Ascending aorta (tissue), 2 donors: ENCODE measurements at places on chromosomes 2 and 18. TPM values are rescaled to one million over a fixed set of nuclear protein-coding genes. Genes with fewer than 3 reads are reported as not detected.

NT5C1B gene
- not detected for total RNA-seq

DNA sequence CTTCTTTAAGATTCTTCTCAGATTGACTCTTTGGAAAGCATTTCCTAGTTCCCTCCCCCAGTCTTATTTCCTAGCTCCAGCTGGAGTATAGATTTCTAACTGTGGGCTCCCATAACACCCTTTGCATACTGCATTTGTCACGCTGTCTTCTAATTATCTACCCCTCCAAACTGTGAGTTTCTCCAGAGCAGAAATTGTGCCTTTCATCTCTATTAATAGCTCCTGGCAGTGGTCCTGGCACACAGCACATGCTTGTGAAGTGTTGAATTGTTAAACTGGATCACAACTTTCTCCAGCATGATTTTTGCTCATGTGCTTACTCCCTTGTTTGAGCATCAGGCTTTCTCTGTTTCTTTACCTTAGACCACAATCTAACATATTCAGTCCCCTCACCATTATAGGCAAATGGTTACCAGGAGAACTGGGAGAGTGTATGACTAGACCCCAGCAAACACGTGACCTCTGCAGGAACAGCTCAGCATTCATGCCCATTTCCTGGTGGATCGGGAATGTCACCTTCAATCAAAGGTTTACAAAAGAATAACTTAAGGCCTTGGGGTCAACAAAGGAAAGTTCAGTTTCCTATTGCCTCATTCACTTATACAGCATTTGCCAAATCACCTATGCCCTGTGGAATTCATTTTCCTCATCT lies 175.7 kb upstream of the TANK start:
- no peak overlapping the region for H3K4me3 ChIP-seq

- no peaks in the 10 kb centered on the region for H3K27me3 ChIP-seq
- H3K4me3 ChIP-seq = no peak overlapping the region
- H3K27ac ChIP-seq = no peak overlapping the region
- no peaks in the 10 kb centered on the region for H3K36me3 ChIP-seq
- DNase-seq = no peak
- H3K4me1 ChIP-seq = no peaks in the 10 kb centered on the region
Measured at GRCh38 chr18:51346404-51346803, 148.9 kb upstream of the MEX3C start.

GRCh38 chr2:120879431-120880295 lies 144.0 kb downstream of the GLI2 start:
- H3K36me3 ChIP-seq = no peaks in the 10 kb centered on the region
- no peak overlapping the region for H3K4me3 ChIP-seq
- no peaks in the 10 kb centered on the region for H3K27me3 ChIP-seq
- DNase-seq = no peak

GRCh38 chr2:126778561-126779501 lies 119.9 kb upstream of the TEX51 start:
- DNase-seq = peak; percentile 59
- no peaks in the 10 kb centered on the region for H3K36me3 ChIP-seq
- H3K4me3 ChIP-seq = no peak overlapping the region
- no peak overlapping the region for H3K27ac ChIP-seq
- no peaks in the 10 kb centered on the region for H3K27me3 ChIP-seq
- no peaks in the 10 kb centered on the region for H3K4me1 ChIP-seq

- peak overlapping the region; percentile 92 for H3K27ac ChIP-seq
- H3K36me3 ChIP-seq = peaks cover 9% of the 10 kb centered on the region
- peak overlapping the region; percentile 94 for H3K4me3 ChIP-seq
- H3K4me1 ChIP-seq = peaks cover 10% of the 10 kb centered on the region
Measured at GRCh38 chr18:63422864-63423304, 608 bp upstream of the VPS4B start.

- no peak overlapping the region for H3K27ac ChIP-seq
- H3K4me3 ChIP-seq = no peak overlapping the region
- H3K36me3 ChIP-seq = no peaks in the 10 kb centered on the region
- H3K4me1 ChIP-seq = no peaks in the 10 kb centered on the region
- no peak for DNase-seq
- no peaks in the 10 kb centered on the region for H3K27me3 ChIP-seq
Measured at GRCh38 chr18:39345321-39345720, 1779.7 kb upstream of the CELF4 start.

DNA sequence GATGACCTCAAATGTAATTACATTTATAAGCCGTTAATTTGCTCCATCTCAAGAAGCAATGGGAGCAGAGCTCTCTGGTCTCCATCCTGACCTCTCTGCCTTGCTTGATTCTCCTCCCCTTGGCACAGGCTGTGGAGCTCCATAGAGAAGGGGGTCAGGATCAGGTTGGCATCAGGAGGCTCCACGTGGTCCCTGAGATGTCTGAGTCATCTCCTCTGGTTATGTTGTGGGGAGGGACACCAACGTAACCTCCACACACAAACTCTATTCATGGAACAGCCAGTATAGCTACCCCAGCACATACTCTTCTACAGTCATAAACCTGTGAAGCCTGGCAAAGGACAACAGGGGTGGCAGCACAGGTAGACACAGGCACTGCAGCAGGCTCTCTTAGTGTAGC lies 29.0 kb downstream of the TRABD2A start:
- no peak for DNase-seq
- no peak overlapping the region for H3K4me3 ChIP-seq
- no peaks in the 10 kb centered on the region for H3K36me3 ChIP-seq
- H3K4me1 ChIP-seq = no peaks in the 10 kb centered on the region
- no peak overlapping the region for H3K27ac ChIP-seq

CHST9 gene
- 0.21 TPM for total RNA-seq

DNA sequence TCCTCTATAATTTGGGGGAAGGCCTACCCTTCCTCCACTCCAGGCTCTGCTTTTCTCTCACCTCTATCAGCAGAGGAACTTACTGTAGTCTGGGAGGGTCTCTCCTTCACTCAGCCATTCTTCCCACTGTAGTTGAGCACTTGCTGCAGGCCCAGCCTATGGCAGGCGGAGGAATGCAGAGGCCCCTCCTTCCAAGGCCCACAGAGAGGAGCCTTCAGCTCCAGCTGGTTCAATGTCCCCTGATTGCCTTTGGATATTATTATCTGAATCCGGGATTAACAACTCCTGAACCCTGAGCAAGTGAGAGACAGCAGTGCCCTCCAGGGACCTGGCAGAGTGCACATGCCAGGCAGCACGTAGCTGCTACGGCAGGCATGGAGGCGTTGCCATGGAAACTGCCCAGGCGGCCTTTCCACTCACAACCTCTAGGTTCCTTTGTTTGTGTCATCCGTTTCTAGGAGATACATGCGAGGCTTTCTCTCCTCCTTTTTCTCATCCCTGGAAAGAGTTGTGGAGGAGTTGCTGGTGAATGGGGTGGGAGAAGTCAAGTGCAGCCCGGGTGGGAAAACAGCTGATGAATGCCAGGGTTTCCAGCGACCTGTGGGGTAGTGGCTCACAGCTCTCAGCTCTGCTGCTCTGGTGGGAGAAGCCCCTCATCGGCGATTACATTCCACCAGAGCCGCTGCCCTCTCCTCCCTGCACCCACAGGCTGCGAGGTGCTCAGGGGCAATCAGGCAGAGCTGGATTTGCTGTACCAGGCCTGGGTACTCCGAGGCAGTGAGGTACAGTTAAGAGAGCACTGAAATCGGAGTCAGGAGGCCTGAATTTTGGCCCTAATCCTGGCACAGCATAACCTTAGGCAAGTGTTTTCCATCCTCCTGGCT lies 55.3 kb upstream of the HK2 start:
- H3K27me3 ChIP-seq = no peaks in the 10 kb centered on the region
- no peak overlapping the region for H3K27ac ChIP-seq
- DNase-seq = no peak
- no peak overlapping the region for H3K4me3 ChIP-seq

GRCh38 chr2:3876685-3877084 lies 173.3 kb downstream of the DCDC2C start:
- no peak overlapping the region for H3K27ac ChIP-seq
- H3K27me3 ChIP-seq = no peaks in the 10 kb centered on the region
- H3K4me1 ChIP-seq = no peaks in the 10 kb centered on the region

GRCh38 chr2:240389302-240389805 lies 46.1 kb upstream of the GPC1 start:
- no peak for DNase-seq
- H3K36me3 ChIP-seq = no peaks in the 10 kb centered on the region
- no peak overlapping the region for H3K4me3 ChIP-seq
- H3K4me1 ChIP-seq = no peaks in the 10 kb centered on the region
- no peak overlapping the region for H3K27ac ChIP-seq
- H3K27me3 ChIP-seq = no peaks in the 10 kb centered on the region
